ENCODE measurements at places on chromosomes 6 and 20. TPM values are rescaled to one million over a fixed set of nuclear protein-coding genes. Genes with fewer than 3 reads are reported as not detected.
A peak's percentile ranks its signal among the peaks of the same experiment; 100 is the strongest.

DNA sequence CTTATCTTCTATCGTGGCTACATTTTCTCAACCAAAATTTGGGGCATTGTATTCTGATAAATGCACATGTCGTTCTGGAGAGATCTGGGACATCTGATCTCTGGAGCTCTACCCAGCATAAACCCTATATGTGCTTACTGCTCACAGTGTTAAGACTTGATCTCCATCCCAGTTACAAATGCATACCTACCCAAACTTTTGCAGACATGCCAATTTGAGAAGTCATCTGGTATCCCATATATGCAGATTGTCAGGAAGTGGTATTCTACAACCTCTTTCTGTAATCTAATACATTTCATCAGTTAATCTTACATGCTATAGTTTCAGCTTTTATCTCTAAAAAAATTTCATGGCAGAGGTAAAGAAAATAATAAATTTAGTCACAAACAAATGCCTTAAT is 11.2 kb downstream of the BAG2 start:
- DNase-seq: no peak

DNA sequence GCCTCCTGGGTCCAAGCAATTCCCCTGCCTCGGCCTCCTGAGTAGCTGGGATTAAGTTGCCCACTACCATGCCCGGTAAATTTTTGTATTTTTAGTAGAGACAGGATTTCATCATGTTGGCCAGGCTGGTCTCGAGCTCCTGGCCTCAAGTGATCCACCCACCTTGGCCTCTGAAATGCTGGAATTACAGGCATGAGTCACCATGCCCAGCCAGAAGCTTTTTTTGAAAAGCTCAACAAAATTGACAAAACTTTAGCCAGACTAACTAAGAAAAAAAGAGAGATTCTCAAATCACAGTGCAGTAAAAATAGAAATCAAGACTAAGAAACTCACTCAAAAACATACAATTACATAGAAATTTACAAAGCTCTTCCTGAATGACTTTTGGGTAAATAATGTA is 420.6 kb downstream of the COL12A1 start:
- no peak for DNase-seq

GRCh38 chr6:41077536-41077935 is 4.8 kb downstream of the NFYA start:
- DNase-seq: no peak

GRCh38 chr6:42224222-42225028 is 6.8 kb upstream of the MRPS10 start:
- peak; percentile 92 for DNase-seq

DNA sequence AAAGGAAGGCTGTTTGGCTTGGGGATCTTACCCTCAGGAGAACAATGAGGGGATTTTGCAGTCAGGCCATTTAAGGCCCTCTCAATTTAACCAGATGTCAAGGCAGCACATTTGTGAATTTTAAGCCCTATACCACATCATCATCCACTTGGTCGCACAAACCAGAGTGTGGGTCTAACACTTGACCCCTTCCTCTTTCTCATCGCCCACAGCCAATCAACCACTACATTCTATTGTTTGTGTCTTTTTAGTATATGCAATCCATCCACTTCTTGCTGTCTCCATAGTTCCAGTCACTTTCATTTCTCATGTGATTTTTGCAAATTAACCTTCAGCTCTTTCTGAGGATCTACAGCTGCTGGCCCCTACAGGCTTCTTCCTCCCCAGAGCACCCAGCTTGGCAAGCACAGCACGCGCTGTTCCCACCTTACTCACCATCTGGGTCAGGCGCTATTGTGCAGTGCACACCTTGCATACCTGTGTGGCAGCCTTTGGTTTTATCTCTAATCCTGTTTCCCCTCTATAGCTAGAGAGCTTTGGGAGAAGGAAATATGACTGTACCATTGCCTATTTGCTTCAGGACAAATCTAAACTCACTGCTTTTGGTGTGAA is 32.3 kb upstream of the CD83 start:
- DNase-seq: no peak

DNA sequence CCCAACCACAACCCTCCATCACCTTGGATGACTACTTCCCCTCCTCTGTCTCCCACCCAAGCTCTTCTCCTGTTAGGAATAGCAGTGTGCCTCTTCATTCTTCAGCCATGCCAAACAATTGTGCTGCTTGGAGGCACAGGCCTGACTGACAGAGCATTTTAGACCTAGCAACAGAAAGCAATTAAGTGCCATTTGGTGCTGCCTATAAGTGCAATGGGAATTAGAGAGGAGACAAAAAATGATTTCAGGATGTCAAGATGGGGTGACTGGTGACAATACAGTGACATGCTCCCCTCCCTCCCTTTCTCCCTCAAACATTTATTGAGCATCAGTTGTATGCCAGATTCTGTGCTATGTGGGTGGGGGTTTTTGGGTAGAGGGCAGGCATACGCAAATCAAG is 322.6 kb upstream of the MOCS1 start:
- DNase-seq: no peak

PTCRA gene
- not detected for total RNA-seq

C6orf15 gene
- total RNA-seq: not detected

- no peak for DNase-seq
Measured at GRCh38 chr6:20351534-20351933, 50.1 kb upstream of the E2F3 start.

GRIK2 gene
- total RNA-seq: 0.72 TPM

All from osteoblast (primary cell).